ENCODE measurements at places on chromosomes 1 and 21.

- no peak for DNase-seq
Measured at GRCh38 chr1:232335741-232336293, 294.1 kb downstream of the SIPA1L2 start.

DNA sequence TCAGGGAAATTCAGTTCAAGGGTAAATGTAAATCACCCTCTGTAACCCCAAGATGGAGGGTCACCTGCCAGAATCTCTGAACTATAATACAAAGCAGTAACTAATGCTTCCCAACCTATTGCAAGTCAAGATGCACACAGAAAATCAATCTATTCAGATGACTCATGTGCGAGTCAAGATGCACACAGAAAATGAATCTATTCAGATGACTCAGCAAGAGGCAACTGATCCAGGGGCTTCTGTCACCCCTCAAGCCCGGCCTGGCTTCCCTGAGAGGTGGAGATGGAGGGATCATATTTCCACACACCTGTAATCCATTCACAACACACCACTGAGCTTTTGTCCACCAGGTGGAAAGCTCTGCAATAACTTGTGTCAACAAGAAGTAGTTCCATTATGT, 17.4 kb upstream of the HIVEP3 start:
- DNase-seq = no peak

DNA sequence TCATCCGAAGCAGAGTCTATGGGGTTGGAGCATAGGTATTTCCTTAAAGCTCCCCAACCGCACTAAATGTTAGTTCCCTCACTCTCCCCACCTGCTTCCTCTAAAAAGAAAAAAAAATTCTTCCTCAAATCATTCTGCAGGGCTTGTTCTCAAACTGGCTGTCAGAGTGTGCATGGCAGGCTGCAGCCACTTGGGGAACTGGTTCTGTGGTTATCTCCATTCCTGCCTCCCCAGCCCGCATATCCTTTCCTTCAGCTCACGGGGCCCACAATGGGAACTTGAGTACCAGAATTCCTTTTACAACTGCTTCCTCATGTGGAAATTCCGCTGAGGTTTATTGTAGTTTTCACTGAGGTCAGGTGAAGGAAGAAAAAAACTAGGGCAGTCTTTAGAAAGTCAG, 159.2 kb downstream of the PIGK start:
- DNase-seq = no peak

DNA sequence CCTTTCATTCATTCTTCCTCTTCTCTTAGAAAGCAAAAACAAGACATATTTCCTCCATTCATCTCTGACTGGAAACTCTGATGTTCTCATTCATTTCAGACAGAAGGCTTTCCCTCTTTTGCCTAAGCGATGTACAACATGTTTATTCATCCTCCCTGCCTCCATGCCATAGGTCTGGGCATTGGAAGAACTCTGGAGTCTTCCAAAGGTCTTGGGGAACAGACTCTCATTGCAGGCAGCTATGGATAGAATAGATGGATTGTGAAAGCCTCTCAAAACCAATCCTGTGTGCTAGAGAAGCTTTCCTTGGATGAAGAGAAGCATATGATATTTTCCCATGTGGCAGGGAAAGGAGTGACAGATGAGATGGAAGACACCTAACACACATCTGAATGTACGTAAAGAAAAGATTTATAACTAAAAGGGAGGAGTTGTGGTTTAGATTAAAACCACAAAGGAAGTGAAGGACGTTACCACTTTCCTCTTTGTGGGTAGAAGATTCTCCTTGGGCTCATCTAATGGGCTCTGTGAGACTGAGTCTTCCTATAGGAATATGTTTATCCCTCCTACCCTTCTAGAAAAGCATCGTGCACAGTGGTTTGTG, 38.7 kb downstream of the BCL9 start:
- DNase-seq = no peak

DNA sequence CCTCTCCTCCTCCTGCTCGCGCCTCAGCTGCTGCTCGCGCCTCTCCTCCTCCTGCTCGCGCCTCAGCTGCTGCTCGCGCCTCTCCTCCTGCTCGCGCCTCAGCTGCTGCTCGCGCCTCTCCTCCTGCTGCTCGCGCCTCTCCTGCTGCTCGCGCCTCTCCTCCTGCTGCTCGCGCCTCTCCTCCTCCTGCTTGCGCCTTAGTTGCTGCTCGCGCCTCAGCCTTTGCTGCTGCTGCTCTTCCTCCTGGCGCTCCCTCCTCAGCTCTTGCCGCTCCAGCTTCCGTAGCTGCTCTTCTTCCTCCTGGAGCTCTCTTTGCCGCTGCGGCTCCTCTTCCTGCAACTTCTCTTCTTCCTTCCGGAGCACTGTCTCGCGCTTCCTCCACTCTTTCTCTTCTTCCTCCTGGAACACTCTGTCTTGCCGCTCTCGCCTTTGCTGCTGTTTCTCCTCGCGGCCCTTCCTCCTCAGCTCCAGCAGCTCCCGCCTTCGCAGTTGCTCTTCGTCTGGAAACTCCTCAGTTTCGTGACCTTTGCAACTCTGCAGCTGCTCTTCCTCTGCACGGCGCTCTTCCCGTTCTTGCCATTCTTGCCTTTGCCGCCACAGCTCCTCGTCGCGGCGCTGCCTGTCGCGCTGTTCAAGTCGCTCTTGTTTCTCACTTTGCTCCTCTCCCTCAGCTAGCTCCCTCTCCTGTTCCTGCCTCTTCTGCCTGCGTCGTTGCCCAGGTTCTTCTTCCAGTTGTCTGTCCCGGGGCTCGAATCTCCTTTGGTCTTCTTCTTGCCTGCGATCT, 3.0 kb downstream of the TCHH start:
- no peak for DNase-seq

DNA sequence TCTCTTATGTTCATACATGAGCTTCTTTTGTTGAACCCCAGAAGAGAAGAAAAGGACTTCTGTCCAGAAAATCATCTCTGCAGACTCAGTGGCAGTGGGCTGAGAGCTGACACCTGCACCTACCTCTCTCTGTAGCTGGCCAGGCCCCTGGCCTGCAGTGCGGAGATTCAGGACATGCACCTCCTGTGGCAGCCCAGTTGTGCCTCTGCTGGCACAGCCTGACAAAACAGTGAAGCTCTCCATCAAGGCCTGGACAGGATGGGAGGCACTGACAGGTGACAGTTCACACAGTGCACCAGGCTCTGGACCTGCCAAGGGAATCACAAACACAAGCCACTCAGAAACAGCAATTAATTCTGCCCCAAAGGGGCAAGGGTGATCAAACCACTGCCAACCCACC, 88.8 kb downstream of the TGFBR3 start:
- no peak for DNase-seq

- DNase-seq = no peak
Measured at GRCh38 chr1:194816859-194817258, 1630.4 kb upstream of the B3GALT2 start.

DNA sequence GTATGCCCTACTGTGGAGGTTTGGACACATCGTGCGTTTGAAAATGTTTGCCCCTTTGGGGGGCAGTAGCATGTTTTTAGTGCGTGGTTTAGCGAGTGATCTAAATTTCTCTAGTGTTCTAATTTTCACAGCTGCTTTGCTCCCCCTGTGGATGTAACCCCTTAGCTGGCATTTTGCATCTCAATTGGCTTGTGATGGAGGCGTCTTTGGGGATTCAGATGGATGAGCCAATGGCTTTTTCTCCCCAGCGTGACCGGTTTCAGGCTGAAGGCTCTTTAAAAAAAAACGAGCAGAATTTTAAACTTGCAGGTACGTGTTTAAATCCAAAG, 836 bp downstream of the CDC7 start:
- no peak for DNase-seq

DNA sequence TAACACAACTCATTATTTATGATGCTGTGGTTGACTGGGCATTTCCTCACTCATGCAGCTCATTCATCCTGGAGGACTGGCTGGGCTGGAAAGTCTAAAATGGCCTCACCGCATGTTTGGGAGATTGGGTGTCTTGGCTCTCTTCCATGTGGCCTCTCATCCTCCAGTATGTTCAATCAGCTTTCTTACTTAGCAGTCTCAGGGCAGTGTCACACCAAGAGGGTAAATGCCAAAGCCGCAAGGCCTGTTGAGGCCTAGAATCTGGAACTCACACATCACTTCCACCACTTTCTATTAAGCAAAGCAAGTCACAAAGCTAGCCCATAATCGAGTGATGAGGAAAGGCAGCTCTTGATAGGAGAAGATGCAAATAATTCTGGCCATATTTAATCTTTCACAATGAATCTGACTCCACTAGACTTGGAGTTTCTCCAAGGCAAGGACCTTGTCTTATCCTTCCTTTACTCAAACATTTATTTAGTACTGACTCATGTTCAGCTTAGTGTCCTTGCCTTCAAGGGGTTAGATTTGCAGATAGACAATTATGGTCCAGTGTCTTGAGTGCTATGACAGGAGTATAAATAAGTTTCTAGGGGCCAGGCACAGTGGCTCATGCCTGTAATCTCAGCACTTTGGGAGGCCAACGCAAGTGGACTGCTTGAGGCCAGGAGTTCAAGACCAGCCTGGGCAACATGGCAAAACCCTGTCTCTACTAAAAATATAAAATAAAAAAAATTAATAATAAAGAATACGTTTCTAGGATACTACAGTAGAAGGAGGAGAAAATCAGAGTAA, 45.1 kb downstream of the TMEM53 start:
- no peak for DNase-seq

DNA sequence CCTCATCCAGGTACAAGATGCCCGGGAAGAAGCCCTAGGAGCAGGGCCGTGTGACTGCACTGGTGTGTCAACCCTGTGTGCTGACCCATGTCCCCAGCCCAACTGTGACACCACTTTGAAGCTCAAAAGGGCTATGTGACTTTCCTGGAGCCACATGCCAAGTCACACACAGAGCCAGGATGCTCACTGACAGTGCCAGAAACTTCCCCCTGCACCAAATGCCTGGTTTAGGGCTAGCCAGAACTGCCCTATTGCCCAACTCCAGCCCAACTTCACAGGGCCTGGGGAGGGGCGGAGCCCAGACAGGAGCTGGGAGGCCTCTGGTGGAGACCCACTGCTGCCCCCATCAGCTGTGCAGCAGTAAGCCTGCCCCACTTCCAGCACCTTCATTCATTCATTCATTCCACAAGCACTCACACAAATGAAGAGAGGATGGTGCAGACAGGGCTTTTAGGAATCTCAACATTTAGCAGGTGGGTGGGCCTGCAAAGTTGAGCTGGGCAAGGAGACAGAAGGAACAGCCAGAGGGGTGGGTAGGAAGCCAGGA, 36.7 kb downstream of the KCNQ4 start:
- DNase-seq = no peak

GRCh38 chr1:27572679-27573426, 31.1 kb downstream of the AHDC1 start:
- DNase-seq = no peak

Measured in stimulated activated effector memory CD8-positive, alpha-beta T cell treated with anti-CD3 and anti-CD28 coated beads, Interleukin-12 subunit alpha, Interleukin-12 subunit beta, amount 100 ng/mL, for 72 hours (primary cell).